ENCODE measurements at places on chromosomes 12 and 14. TPM values are rescaled to one million over a fixed set of nuclear protein-coding genes. Genes with fewer than 3 reads are reported as not detected.

The MMP17 gene
- 10.5 TPM for total RNA-seq

The RFLNA gene
- under 0.01 TPM for total RNA-seq

The SAMD15 gene
- total RNA-seq, result 0.33 TPM

The NOXRED1 gene
- 0.17 TPM for total RNA-seq

The WNT1 gene
- not detected for total RNA-seq

The RNU4-1 gene
- under 0.01 TPM for total RNA-seq

The LRP6 gene
- 55.8 TPM for total RNA-seq

The TSPAN19 gene
- total RNA-seq, result 0.09 TPM

The AHNAK2 gene
- total RNA-seq, result 4.9 TPM

The PLA2G1B gene
- not detected for total RNA-seq

The KCTD10 gene
- 99.9 TPM for total RNA-seq

The ERGIC2 gene
- 35.3 TPM for total RNA-seq

The TNFAIP2 gene
- total RNA-seq, result 34.4 TPM

The C14orf132 gene
- total RNA-seq, result 3.6 TPM

The KIF5A gene
- not detected for total RNA-seq

The OSBPL8 gene
- total RNA-seq, result 35.7 TPM

Measured in dermis lymphatic vessel endothelial cell (primary cell).